CD4-positive, alpha-beta T cell treated with Interleukin-2 at 100 ng/mL for 4 hours (primary cell): ENCODE measurements at places on chromosomes 13 and 19.

GRCh38 chr13:27171244-27171826 is at the start of gene USP12:
Gene USP12, minus strand, starts transcription at chr13:27171811. Its CDS starts 172 bp downstream, at chr13:27171639.
- no peak for DNase-seq

- DNase-seq, result no peak
These were observed 582.6 kb downstream of the SLITRK6 start for GRCh38 chr13:85216576-85216975.

- DNase-seq, result no peak
These were observed at the start of gene TNFSF11 for GRCh38 chr13:42574011-42574410. Gene TNFSF11, plus strand, starts transcription at chr13:42574152. Its CDS starts 152 bp downstream, at chr13:42574304.

DNA sequence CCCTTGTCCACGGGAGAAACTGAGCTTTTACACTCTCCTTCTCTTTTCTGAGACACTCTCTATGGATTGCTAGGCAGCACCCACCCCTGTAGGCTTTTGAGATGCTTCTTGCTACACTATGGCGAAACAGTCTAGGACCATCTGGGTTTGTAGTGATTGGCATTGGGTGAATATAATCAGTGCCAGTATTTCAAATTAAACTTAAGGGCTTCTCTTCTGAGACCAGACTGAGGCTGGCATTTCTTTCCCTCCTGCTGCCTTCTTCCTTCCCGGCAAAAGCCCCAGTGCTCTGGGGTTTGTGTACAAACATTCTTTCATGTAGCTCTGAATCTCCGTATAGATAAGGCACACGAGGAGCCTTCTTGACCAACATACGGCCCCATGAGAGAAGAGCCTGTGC is 276.7 kb downstream of the SLC7A1 start:
- no peak for DNase-seq

GRCh38 chr13:30569901-30570576 is 47.7 kb upstream of the USPL1 start:
- DNase-seq, result no peak

DNA sequence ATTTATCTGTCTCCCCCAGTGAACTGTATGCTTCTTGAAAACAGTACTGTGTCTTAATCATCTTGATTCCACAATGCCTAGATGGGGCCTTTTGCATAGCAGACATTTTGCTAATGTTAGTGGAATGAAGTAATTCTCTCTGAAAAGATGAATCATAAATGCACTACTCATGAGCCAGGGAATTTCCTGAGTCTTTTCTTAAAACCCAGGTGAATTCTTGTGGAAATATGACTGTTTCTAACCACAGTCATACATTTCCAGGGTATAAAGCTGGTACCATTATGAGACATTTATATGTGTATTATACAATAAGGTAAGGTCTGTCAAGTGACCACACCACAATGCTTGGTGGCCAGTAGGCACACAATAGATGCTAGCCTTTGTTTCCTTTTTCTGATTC is 5.5 kb upstream of the KCTD4 start:
- peak; percentile 12 for DNase-seq

GRCh38 chr13:26457212-26457611 is 100.3 kb upstream of the WASF3 start:
- no peak for DNase-seq

- DNase-seq, result peak; percentile 70
These were observed 8.2 kb upstream of the MEIS3 start for GRCh38 chr19:47427241-47428176.

- DNase-seq, result no peak
These were observed 3.8 kb upstream of the KLC3 start for GRCh38 chr19:45336696-45337251.

- peak; percentile 12 for DNase-seq
These were observed 19.8 kb upstream of the CEACAM4 start for GRCh38 chr19:41646589-41647204.

DNA sequence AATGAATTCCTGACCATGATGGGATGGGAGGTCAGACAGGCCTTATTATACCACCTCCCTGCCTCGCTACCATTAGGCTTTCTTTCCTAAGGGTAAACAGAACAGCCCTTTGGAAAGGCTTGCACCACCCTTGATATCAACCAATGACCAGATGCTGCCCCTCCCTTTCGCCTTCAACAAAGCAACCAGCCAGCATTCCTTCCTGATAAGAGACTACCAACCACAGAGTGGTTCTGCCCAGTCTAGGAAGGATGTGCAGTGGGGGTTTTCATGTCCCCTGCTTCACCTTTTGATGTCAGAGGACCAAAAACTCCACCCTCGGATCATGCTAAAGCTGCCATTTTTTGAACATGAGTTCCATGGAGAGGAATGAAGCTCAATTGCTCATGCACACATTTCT is 21.7 kb downstream of the TEX30 start:
- no peak for DNase-seq

- DNase-seq, result no peak
These were observed 40.7 kb upstream of the MCF2L start for GRCh38 chr13:112928020-112928971.

GRCh38 chr13:26412936-26413716 is 144.4 kb upstream of the WASF3 start:
- DNase-seq, result no peak

GRCh38 chr13:23399347-23399746 is 34.2 kb downstream of the SACS start:
- DNase-seq, result no peak

DNA sequence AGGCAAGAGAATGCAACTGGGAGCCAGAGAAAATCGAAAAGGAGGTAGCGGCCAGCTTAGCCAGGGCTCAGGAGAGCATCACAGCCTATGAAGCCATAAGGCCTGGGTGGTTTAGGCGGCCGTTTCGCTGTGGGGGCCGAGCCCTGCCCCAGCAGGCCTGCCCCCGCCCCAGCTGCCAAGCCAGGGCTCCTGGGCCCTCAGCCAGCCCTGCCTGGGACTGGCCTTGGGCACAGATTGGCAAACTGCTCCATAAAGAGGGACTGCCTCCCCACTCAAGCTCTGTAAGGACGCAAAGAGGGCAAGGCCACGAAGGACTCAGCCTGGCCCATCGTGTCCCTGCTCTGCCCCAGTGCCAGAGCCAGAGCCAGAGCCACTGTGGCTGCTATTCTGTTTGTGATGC is 10.2 kb downstream of the ZNF653 start:
- no peak for DNase-seq

- DNase-seq, result no peak
These were observed 40.4 kb upstream of the ZNF254 start for GRCh38 chr19:24046550-24046949.

- DNase-seq, result no peak
These were observed 103.7 kb downstream of the LACC1 start for GRCh38 chr13:43983373-43983772.

GRCh38 chr13:30158774-30159445 is 148.4 kb downstream of the KATNAL1 start:
- DNase-seq, result peak; percentile 58

- no peak for DNase-seq
These were observed 141.3 kb downstream of the FGF9 start for GRCh38 chr13:21812192-21812626.

- DNase-seq, result no peak
These were observed 4.4 kb downstream of the GRTP1 start for GRCh38 chr13:113359571-113359970.

GRCh38 chr13:39047560-39047959 is 9.3 kb downstream of the NHLRC3 start:
- no peak for DNase-seq

DNA sequence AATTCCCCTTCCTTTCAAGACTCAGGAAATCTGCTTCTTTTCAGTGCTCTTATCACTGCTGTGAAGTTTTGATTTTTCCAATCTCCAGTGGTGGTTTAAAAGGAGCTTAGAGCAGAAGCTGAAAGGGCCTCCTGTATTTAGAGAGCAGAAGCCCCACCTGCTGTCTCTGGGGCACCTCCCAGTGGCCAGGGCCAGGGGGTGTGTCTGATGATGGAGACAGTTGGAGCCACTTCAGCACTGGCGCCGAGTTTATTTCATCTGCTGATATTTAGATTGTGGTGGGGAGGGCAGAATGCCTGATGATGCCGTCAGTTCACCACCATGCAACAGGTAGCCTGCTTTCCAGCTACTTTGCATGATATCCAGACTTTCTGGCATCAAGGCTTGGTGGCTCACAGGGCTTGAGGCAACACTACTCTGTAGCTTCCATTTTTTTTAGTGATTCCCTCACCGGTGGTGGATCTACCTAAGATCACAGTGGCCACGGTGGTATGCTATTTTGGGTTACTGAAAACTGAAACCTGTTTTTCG is 371.9 kb downstream of the KCNRG start:
- DNase-seq, result peak; percentile 50

DNA sequence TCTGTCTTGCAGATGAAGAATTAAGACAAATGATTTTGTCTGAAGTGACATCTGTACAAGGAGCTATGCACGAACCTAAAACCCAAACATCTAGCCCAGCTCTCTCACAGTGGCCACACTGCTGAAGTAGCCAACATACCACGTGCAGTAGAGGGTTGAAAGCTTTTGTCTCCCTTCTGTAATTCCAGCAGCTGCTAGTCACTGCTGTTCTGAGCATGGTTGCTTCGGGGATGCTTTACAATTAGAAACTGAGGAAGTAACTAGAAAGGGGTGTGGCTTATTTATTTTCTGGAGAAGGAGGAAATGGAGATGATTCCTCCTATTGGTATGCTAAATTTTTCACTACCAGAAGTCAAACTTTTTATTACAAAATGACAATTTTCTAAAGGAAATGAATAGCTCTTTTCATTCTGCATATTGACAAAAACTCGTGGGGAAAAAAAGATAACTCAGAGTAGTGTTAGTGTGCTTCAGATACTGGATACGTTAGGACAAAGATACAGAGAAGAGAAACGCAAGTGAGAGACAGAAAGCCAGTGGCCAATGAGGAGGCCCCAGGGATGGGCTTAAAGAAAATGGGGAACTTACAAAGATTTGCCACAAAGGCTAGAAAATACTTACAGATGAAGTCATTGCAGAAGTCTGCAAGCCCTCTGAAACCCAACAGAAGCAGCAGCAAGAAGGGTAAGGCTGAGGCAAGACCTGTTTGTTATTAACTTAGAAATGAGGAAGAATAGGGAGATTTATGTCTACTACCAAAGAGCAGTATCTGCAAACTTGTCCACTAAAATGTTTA is 192.7 kb upstream of the MIR17HG start:
- no peak for DNase-seq

DNA sequence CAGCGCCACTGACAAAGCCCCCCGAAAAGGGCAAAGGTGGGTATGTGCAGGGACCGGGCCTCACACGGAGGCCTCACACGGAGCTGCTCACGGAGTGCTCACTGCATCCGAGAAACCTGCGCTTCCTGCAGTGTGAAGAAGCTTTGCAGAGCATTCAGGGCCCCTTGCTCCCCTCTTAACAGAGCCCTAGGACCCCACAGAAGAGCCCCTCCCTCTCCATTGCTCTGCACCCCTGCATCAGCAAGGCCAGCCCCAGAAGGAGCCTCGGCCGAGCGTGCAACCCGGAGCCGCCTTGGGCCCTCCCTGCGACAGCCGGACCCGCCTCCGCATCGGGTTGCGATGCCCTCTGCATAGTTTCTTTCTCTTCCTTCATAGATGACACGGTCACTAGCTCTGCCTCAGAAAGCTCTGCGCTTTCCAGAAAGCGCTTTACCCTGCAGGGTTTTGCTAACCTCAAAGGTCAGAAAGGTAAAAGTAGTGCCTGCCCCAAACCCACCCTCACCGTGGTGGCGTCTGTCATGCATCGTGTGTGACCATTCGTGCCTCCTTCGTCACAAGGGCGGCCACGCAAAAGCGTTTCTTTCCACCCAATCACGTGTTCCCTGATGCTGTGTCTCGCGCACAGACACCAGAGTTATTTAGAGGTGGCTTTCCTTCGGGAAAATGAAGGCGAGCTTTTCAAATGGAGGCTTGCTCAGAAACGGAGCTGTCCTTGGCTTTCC is 15.7 kb upstream of the F7 start:
- no peak for DNase-seq

- no peak for DNase-seq
These were observed 2.7 kb downstream of the ZSCAN18 start for GRCh38 chr19:58095328-58095727.

DNA sequence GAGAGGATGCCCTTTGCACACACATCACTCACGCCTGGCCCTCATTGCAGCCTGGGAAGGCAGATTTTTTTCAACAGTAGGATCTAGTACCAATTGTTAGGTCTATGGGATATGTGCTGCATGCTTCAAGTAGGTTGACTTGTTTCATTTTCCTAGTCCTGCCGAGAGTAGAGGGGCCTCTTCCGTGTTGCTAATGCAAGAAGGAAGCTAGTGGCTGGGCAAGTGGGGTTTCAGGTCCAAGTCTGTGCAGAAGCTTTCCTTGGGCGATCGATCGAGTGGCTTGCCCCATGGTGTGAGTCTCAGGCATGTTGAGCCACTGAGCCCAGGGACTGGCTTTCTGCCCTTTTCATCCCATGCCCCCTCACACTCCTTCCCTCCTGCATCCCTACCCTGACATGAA is 13.7 kb downstream of the ILF3 start:
- no peak for DNase-seq

DNA sequence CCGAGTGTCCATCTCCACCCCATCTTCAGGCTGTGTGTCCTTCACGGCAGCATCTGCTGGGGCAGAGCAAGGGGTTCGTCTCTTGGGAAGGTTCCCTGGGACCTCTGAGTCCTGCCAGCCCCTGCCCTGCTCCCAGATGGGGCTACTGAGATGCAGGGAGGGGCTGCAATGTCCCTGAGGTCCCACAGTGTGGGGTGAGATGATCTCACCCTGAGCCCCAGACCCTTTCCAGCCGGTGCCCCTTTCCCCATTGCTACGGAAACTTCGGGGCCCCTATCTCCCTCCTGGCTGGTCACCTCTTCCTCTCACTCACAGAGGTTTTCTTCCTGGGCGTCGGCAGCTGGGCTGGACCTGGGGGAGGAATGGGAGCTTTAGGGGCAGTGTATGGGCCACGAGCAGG is 5.0 kb downstream of the LILRB2 start:
- DNase-seq, result no peak

DNA sequence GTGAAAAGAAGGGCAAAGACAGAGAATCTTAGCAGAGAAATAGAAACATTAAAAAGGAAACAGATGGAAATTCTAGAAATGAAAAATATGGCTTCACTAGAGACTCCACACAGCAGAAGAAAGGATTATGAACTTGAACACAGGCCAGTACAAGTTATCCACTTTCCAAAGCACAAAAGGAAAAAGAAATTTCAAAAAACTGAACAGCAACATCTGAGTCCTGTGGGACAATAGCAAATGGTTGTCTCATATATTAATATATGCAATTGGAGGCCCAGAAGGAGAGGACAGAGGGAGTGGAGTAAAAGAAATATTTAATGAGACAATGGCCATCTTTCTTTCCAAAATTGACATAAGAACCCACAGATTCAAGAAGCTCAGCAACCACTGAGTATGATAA is 141.7 kb upstream of the GJB6 start:
- DNase-seq, result no peak

GRCh38 chr13:114157869-114158495 is 21.1 kb upstream of the CFAP97D2 start:
- no peak for DNase-seq

GRCh38 chr13:69292789-69293425 is 814.7 kb upstream of the ATXN8OS start:
- DNase-seq, result no peak

- no peak for DNase-seq
These were observed 515.8 kb downstream of the KLF12 start for GRCh38 chr13:73618275-73618865.

DNA sequence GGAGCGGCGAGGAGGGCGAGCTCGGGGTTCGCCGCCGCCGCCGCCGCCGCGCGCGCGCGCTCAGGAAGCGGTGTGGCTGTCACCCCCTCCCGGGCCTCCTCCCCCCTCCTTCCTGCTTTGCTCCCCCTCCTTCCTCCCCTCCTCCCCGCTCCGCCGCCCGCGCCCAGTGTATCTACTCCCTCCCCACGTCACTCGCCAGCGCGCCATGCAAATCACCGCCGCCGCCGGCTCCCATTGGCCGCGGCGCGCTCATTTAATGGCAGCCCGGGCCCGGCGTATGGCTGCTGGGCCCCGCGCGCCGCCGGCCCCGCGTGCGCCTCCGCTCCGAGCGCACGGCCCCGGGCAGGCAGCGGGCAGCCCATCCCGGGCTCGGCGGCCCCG is 335 bp upstream of the SOX1 start:
- peak; percentile 10 for DNase-seq
